ENCODE measurements at places on chromosomes 6 and 20.

DNA sequence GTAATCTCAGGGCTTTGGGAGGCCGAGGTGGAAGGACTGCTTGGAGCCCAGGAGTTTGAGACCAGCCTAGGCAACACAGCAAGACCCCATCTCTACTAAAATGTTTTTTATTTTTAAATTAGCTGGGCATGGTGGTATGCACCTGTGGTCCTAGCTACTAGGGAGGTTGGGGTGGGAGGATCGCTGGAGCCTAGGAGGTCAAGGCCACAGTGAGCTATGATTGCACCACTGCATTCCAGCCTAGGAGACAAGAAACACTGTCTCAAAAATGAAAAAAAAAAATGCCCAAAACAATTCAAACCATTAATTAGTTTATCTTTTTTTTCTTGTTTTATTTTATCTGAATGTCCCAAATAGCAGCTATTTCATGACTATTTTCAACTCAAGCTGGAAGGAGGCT lies 85.8 kb downstream of the GMPR start:
- DNase-seq: no peak

DNA sequence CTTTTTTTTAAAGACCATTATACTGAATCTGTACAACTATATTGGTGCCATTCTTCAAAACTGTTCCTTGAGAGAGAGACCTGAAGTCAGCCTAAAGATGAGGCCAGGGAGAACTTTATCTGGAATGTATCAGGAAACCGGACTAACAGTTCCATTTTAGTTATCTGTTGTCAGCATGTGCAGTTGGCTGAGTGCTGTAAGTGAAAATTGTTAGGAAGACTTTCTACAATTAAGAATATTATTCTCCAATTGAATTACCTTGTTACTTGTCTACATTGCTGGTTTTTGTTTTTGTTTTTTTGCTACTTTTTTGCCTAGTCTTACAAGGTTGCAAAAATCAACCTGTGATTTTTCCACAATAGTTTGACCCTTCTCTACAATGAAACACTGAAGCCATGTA lies 7.5 kb downstream of the CEP57L1 start:
- DNase-seq: no peak

GRCh38 chr20:20201124-20201523 lies 148.8 kb downstream of the CFAP61 start:
- DNase-seq: no peak

- peak; percentile 68 for DNase-seq
Observed at GRCh38 chr6:158207422-158207788, 39.3 kb downstream of the GTF2H5 start.

GRCh38 chr6:158654960-158655489 lies 5.2 kb downstream of the SYTL3 start:
- DNase-seq: peak; percentile 77

- DNase-seq: peak; percentile 74
Observed at GRCh38 chr6:11974089-11974488, 38.0 kb upstream of the HIVEP1 start.

DNA sequence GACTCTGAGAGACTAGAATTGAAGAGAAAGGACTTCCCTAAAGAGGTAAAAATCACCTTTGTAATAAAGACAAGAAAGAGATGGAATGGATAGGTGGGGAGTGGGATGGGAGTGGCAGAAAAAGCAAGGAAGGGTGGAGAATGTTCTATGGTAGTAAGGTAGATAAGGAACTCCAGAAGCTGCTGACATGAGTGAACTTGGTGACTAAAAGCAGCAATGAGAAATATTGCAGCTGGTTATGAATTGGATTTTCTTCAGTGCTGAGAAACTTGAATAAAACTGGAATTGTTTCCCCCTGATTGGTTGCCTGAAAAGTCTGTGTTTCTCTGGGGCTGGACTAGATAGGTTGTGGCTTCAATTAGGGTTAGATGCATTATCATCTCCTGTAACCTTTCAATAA lies 15.7 kb upstream of the DTNBP1 start:
- no peak for DNase-seq
